ENCODE measurements at places on chromosomes 11 and 22.

DNA sequence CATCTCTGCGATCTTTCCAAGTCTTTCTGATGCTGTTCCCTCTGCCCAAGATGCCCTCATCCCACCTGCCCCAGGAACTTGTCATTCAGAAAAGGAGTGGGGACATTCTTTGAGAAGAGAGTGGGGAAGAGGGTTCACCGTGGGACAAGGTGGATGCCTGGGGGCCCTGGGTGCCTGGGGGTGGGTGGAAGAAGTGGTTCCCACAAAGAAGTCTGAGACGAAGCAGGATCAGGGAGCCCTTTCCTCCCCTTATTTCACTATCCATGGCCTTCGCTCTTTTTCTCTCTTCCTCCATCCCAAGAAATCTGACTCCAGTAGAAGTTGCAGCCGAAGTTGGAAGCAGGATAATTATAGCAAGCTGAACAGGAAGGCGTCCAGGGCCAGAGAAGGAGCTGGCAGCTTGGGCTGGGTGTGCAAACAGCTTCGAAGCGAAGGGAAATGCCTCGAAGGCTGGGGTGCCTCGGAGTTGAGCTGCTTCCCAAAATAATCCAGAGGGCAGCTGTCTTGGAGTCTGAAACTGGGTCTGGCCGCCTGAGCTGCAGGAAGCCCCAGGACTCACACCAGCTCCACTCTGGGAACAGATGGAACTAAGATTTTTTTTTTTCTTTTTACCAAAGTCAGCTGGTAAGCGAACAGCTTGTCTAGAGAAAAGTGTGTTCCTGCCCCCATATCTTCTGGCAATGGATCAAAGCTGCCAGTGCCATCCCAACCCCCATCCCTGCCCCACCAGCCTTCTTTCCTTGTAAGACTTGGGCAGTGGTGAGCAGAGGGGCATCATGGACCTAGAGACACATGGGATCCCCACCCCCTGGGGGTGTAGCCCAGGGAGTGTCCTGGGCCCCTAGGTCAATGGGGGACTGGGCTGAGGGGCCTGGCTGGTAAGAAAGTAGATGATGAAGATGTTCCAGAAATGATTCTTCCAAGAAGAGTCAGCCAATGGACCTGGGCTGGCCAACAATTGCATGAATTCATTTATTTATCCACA lies 31.5 kb downstream of the PARVG start:
- no peak for DNase-seq

GRCh38 chr22:23036684-23037428 lies 33.5 kb upstream of the GNAZ start:
- DNase-seq = no peak

GRCh38 chr22:38167988-38168407 lies 13.6 kb downstream of the PLA2G6 start:
- no peak for DNase-seq

DNA sequence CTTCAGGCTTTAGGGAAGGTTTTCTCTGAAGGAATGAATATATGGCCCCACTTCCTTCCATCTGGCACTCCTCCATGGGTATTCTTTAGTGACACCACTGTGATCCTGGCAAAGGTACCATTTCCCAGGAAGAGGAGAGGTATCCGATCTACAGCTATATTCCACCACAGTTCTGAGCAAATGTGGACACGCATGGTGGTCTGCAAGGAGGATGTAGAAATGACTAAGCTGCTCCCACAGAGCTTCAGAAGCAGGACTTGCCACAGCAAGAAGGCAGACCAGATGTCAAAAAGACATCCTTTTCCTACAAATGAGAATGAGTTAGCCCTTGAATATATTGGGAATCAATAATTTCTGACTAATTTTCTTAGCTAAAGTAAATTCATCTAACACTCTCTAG lies 45.5 kb downstream of the ARFGAP2 start:
- DNase-seq = no peak

- no peak for DNase-seq
These were observed 14.7 kb downstream of the GATD1 start for GRCh38 chr11:762421-763072.

- DNase-seq = no peak
These were observed 8.7 kb downstream of the SLC37A2 start for GRCh38 chr11:125071846-125072217.

DNA sequence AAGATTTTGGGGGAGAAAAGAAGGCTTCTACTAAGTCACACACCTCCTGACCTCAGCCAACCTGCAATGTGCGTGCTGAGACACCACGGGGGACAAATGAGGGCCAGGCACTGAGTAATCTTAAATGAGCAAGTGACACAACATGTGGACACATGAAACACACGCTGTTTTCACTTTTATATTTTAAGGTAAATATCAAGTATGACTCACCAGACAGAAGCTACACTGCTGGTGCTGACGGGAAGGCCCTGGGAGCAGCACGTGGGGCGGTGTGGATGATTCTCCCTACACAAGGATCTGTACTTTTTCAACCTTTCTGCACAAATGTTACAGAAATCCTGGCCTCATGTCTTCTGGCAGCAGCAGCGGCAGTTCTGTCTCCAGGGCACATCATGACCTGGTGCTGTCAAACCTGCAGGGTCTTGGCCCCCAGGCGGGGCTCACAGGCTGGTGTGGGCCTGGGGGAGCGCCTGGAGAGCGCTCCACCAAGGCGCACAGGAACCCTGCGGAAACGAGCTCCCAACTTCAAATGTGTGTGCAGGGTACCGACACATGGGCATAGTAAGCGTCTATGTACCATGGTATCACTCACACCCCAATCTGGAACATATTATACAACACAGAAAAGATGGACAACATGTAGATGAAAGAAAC lies 61.7 kb downstream of the DGCR2 start:
- no peak for DNase-seq

GRCh38 chr11:114774599-114775361 lies 96.5 kb downstream of the NXPE2 start:
- DNase-seq = no peak

GRCh38 chr11:121446752-121447156 lies 5.4 kb upstream of the SORL1 start:
- no peak for DNase-seq

DNA sequence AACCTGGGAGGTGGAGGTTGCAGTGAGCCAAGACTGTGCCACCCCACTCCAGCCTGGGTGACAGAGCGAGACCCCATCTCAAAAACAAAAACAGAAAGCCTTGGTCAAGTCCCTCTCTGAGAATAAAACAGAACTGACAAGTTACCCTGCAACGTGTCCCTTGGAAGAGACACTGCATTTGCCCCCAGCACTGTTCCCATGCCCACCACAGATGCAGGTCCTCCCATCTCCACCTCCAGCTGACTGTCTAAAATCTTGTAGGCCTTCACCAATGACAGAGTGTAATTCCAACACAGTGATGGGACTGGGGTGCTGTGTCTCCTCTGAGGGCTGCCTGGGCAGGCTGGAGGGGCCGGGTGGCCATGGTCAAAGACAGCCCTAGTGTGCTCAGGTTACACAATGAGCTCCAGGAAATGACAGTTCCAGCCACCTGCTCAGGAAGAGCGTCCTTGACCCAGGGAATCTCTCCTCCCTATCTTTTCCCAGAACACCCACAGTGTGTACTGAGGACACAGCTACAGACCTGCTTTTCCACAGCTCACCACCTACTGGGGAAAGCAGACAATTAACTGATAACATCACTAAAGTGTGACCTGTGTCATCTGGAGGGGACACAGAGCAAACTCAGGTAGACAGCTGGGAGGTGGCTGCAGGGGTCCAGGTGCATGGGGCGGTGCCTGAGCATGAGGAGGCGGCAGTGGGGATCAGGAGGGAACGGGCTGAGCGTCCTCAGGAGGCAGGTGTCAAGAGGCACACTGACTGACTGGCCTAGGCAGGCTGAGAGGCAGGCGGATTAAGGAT lies 56.4 kb downstream of the ARFGAP3 start:
- DNase-seq = no peak

GRCh38 chr11:3347127-3347526 lies 31.8 kb downstream of the ZNF195 start:
- no peak for DNase-seq

- no peak for DNase-seq
These were observed 527.8 kb downstream of the BRD1 start for GRCh38 chr22:49299821-49300231.

DNA sequence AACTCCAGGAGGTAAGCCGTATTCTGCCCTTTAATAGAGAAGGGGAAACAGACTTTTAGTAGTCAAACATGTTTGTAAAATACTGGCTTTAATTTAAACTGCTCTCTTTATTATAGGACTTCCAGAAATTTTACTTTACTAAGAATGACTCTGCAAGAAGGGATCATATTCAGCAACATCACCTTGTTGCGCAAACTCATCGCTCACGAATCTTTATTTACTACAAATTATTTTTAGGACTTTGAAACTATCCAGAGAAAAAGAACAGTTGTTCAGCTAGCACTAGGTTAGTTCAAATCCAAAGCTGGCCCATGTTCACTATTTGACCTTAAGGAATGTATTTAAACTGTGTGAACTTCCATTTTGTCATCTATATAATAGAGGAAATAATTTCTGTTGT lies 498.3 kb upstream of the TENM4 start:
- DNase-seq = no peak

DNA sequence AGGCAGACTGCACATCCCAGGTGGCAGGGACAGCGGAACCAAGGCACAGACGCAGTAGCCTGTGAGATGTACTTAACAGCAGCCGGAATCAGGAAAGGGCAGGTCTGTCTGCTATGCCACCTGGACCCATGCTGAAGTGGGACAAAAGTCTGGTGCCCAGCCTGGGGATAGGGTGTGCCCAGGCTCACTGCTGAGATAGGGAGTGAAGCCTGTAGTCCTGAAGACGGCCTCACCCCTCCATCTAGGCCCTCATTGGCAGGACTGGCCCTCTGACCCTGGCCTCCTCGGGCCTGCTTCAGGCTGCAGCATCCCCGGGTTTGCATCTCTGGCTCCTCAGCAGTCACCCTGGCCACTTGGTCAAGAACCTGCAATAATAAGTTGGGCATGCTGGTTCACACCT lies 32.4 kb upstream of the TSKU start:
- no peak for DNase-seq

DNA sequence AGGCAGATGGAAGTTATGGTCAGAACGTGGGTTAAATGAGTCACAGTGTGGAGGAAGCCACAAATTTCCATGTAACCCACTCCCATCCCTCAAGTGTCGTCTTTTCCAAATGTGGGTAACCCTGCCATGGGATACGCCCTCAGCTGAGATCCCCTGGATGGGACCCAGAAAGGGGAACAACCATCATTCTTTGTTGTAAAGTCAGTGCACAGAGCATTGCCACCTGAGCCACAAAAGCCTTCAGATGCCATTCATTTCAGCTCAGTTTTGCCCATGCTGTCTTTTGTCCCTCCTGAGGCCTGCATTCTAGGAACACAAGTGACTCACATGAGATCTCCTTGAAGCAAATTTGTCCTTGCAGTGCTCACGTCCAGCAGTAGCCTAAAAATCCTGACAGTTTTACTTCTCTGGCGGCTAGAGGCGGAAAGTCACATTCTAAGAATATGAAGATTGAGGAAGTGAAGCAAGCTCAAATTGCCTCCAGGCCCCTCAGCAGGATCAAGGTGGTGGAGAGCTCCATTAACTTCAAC lies 30.6 kb downstream of the MMP13 start:
- no peak for DNase-seq

DNA sequence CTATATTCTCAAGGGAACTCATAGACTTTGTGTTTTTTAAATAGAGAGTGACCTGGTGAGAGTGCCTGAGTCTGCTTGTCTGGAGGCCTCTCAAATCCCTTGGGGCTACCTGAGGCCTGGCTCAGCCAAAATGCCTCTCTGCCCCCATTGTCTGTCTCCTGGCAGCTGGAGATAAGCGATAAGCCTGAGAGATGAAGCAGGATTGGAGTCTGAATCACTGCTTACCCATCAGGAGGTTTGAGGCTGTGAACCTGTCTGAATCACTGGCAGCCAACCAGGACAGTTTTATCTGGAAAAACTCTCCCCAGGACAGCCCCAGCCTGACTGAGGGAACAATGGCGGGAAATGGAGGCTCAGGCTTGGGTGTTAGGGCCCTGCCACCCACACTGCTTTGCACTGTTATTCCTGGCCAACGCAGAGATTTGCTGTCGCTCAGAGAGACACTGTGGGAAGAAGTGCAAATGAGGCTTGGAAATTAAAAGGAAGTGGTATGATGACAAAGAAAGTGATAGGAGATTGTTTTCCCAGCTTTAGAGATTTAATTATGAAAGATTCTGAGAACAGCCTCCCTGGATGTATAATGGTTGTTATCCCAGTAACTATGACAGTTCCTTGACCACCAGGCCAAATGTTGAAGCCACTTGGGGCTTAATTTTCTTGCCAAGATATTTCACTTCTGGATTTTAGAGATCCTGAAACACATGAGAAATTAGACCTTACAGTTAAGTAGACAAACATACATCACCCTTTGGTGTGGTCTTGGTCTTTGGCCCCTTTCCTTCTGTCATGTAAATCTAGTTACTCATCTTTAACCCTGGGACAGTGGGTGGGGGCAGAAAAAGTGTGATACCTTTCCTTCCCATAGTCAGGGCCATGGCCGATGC lies 102.1 kb downstream of the RASSF10 start:
- DNase-seq = no peak

DNA sequence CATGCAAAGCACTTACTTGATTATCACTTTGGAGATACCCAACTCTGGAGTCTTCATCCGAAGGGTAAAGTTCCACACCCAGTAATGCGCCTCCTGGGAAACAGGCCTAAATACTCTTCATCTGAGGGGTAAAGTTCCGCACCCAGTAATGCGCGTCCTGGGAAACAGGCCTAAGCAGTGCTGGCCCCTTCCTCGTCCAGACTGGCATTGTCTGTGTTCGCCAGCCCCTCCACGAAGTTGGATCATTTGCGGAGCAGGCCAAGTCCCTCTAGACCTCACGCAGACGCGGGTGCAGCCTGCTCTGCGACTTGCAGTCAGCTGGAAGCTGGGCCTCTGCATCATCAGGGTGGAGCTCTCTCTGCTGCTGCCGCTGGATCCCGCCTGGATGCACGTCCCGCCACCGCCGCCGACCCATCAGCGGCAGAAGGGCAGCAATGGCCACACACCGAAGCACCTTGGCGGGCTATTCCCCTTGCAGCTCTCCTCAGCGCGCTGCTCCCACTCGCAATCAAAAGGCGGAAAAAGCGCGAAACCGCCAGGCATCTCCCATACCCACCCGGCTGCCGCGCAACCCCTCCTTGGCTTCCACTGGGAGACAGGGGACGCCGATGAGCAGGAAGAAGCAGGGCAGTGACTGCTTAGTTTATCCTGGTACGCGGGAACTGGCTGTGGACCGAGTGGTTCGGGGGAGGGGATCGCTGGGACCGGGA lies 34.1 kb upstream of the GLYATL1 start:
- DNase-seq = no peak

DNA sequence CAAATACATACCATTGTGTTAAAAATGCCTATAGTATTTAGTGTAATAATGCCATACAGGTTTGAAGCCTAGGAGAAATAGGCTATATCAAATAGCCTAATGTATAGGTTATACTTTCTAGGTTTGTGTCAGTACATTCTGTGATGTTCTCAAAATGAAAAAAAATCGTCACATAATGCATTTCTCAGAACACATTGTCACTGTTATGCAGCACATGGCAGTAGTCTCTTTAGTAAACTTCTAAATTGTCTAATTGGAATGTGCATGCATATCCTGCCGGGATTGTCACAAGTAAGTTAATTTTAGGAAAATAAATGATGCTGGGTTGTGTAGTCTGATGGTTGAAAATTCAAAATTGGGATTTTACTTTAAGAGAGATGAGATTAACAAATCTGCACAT lies 920.1 kb upstream of the CNTN5 start:
- DNase-seq = no peak

GRCh38 chr11:74909385-74909784 lies 39.5 kb downstream of the XRRA1 start:
- DNase-seq = no peak
